T-cell (primary cell): ENCODE measurements at places on chromosomes 12 and 14.

DNA sequence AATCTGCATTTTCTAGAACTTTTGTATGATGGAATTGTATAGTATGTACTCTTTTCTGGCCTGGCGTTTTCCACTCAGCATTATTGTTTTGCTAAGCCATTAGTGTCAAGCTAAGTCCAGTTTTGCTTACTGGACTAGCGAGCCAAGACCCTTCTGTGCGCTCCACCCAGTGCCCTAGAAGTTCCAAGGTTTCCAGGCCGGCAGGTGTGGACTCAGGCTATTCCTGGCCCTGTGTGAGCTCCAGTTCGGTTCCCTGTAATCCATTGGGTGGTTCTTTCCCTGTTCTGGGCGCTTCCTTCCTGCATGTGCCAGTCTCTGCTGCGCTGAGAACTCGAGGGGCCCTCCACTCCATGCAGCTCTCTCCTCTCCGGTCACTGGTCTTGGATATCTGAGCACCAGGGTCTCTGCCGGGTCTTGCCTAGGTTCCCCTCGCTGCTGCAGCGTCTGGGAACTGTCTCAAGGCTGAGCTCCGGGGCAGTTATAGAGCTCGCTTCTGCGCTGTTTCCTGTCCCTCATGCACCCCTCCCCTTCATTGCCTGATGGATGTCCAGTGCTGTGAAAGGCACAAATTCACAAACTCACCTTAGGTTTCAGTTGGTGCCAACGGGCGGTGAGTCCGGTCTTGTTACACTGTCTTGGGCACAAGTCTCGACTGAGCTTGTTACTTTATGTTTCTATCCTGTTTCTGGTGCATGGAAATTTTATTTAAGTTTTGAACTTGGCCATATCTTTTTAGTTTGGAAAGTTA is 100.8 kb downstream of the ADGRD1 start:
- no peak for DNase-seq

GRCh38 chr12:111450676-111451075 is 45.0 kb downstream of the SH2B3 start:
- DNase-seq = no peak

DNA sequence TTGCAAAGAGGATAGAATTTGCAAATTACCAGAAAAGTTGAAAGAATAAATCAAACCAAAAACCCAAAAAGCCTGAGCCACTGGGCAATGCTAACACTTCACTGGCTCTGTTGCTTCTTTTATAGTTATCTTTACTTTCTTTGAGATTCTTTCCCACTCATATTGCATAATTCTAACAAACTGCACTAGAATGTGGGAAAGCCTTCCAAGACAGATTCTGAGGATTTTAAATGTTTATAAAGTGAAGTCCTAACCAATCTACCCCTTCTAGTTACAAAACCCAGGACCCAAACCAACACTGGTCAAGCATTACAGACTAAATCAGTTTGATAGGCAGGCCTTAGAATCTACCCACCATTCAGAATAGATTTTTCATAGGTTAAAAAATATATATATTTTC is 150.9 kb downstream of the MED13L start:
- DNase-seq = no peak

DNA sequence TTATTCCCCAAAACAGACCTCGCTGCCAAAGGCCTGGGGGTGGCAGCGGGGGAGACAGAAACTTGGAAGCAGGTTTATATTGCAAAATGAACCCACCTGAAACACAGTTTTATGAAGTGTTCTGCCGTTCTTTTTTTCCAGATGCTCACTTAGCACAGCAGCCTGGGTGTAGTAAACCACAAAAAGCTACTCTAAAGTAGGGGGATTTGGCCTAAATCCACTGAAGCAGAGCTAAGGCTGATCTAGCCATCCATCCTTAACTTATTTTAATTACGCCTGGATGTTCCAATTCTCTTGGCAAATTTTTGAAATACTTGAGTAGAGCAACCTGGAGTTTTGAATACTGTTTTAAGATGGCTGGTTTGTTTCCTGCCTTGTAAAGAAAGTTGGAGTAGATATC is 121.2 kb downstream of the GPR135 start:
- DNase-seq = no peak

DNA sequence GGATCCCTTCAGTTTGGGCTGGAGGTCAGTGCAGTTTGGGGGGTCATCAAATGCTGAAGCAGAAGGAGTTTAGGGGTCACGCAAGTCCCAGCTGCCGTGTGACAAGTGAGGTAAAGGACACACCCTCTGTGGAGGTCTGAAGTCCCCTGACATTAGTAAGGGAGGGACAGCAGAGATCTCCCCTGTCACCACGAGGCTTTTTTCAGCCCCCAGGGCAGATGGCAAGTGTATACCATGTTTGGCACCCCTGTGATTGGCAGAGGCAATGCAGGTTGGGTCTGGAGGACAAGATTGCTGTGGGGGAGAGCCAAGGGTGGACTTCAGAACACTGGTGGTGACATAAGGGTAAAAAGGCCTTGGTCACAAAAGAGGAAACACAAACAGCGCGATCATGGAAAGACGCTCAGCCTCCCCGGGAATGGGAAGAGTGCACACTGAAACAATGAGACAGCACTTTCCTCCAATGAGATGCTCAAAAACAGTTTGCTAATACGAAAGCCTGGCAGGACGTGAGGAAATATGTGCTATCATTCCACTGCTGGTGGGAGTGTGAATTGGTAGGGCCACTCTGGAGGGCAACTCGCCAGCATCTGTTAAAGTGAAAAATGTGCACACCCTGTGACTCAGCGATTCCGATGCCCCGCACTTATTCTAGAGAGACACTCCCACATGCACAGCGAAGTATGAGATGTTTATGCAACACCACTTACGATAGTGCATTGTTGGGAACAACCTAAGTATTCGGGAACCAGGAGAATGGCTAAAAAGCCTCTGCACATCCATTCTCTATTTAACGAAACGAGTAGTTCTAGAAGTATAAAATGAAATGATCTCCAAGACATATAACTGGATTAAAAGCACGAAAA is 14.4 kb upstream of the CD27 start:
- no peak for DNase-seq

DNA sequence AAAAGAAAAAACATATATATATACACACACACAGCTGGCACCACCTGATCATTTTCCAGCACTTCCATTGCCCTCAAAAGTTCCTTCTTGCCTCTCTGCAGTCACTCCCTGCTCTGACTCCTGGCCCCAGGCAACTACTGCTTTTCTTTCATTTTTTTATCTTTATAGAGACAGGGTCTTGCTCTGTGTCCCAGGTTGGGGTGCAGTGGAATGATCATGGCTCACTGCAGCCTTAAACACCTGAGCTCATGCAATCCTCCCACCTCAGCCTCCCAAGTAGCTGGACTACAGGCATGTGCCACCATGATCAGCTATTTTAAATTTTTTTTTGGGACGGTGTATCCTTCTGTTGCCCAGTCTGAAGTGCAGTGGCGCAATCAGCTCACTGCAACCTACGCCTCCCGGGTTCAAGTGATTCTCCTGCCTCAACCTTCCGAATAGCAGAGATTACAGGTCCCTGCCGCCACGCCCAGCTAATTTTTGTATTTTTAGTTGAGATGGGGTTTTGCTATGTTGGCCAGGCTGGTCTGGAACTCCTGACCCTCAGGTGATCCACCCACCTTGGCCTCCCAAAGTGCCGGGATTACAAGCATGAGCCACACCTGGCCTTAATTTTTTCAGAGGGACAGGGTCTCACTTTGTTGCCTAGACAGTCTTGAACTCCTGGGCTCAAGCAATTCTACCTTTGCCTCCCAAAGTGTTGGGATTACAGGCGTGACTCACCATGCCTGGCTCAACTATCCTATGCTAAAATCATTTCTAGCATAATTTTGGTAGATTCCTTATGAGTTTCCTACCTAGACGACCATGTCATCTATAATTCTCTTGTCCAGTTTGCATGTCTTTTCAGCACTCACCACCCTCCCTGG is 7.8 kb downstream of the HSP90AA1 start:
- no peak for DNase-seq

- DNase-seq = no peak
These were observed 76.5 kb downstream of the RFLNA start for GRCh38 chr12:124371366-124371765.

DNA sequence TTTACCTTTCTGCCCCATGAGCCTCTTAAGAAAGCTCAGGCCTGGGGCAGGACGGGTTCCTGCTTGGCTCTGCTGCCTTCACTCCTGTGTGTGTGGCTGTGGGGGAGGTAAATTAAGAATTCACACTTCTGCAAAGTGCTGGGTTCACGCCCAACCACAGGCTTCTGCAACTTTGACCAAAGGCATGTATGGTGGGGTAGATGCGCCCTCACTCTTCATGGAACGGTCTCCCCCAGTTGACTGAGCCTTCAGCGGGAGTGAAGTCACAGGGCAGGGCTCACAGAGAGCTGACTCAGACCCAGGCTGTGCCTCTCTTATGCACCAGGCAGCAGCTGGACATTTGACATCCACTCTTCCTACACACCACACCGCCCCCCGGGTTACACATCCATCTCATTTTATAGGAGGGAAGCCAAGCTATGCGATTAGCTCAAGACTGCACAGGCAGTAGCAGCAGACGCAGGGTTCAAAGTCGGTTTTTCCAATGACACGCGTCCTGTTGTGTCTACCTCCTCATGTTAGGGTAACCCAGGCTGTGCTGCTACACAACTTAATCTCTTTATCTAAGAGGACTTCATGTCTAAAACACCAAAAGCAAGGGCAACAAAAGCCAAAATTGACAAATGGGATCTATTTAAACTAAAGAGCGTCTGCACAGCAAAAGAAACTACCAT is 15.4 kb upstream of the BCL11B start:
- DNase-seq = no peak

- no peak for DNase-seq
These were observed 52.5 kb upstream of the FOXN3 start for GRCh38 chr14:89469210-89470198.
